ENCODE measurements at places on chromosomes 2 and 18.

GRCh38 chr18:30917651-30918050 lies 124.9 kb downstream of the DSC3 start:
- no peaks in the 10 kb centered on the region for H3K4me1 ChIP-seq
- no peak overlapping the region for H3K4me3 ChIP-seq
- H3K27ac ChIP-seq: no peak overlapping the region

DNA sequence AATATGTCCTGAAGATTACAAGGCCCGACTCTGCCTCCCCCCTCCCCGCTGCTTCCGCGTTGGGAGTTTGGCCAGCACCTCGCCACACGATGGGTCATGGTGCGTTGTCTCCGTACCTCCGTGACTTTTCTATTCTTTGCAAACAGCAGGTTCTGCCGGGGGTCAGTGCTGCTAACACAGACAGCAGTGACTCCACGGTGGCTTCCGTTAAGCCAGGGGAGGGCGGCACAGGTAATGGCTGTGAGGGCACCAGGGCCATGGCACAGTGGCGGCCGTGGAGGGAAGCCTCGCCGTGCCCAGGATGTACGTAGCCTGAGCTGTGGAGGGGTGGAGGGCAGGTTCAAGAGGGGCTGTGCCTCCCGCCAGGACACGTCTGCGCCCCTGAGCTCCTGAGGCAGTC lies 115.5 kb downstream of the NFATC1 start:
- H3K4me1 ChIP-seq: peaks cover 27% of the 10 kb centered on the region
- no peak overlapping the region for H3K27ac ChIP-seq
- DNase-seq: peak; percentile 18
- H3K4me3 ChIP-seq: no peak overlapping the region
- H3K36me3 ChIP-seq: no peaks in the 10 kb centered on the region
- no peaks in the 10 kb centered on the region for H3K27me3 ChIP-seq

DNA sequence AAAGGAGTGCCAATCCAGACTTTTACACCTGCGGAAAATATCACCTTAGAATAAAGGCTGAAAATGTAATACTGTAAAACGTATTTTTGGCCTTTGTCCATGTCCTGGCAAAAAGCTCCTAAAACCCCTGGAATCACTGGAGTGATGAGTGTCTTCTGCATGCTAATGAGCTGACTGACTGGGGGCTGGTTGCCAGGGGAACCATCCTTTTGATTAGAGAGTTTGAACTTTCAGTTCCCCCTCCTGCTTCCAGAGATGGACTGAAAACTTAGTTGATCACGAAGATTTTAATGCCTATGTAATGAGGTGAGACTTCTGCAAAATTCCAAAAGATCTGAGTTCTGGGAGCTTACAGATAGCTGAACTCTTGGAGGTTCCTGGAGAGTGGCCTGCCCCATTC lies 20.5 kb downstream of the PUM2 start:
- DNase-seq: no peak
- H3K27me3 ChIP-seq: no peaks in the 10 kb centered on the region
- H3K27ac ChIP-seq: no peak overlapping the region
- H3K4me1 ChIP-seq: peaks cover 39% of the 10 kb centered on the region
- no peaks in the 10 kb centered on the region for H3K36me3 ChIP-seq
- H3K4me3 ChIP-seq: no peak overlapping the region

DNA sequence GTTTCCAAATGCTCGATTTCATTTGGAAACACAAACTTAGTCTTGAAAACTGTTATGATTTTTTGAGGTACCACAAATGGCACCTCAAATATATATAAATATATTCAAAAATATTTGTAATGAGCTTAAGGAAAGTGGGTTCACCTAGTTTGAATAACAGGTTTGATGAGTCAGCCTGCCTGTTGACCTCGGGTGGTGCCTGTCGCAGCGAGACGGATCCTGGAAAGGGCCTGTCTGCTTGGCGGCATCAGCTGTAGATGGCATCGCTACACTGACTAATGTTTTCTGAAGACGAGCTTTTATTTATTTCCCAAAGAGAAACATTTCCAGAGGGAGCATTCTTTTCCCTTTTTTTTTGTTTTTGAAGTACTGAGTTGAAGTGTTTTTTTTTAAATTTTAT lies 6.9 kb downstream of the ALLC start:
- H3K27me3 ChIP-seq: no peaks in the 10 kb centered on the region
- no peak overlapping the region for H3K4me3 ChIP-seq
- no peaks in the 10 kb centered on the region for H3K36me3 ChIP-seq
- no peak overlapping the region for H3K27ac ChIP-seq

- H3K27ac ChIP-seq: no peak overlapping the region
- H3K36me3 ChIP-seq: no peaks in the 10 kb centered on the region
- no peak overlapping the region for H3K4me3 ChIP-seq
- DNase-seq: no peak
- H3K27me3 ChIP-seq: no peaks in the 10 kb centered on the region
These were observed 396.1 kb upstream of the RAB12 start for GRCh38 chr18:8212896-8213780.

- no peaks in the 10 kb centered on the region for H3K27me3 ChIP-seq
- no peak overlapping the region for H3K27ac ChIP-seq
- no peak overlapping the region for H3K4me3 ChIP-seq
- no peaks in the 10 kb centered on the region for H3K36me3 ChIP-seq
- no peaks in the 10 kb centered on the region for H3K4me1 ChIP-seq
These were observed 61.9 kb upstream of the RND3 start for GRCh38 chr2:150549381-150549780.

- H3K36me3 ChIP-seq: peaks cover 24% of the 10 kb centered on the region
- no peaks in the 10 kb centered on the region for H3K4me1 ChIP-seq
- H3K4me3 ChIP-seq: peak overlapping the region; percentile 21
- DNase-seq: no peak
- no peaks in the 10 kb centered on the region for H3K27me3 ChIP-seq
- peak overlapping the region; percentile 89 for H3K27ac ChIP-seq
These were observed 21.8 kb downstream of the NDUFB3 start for GRCh38 chr2:201093573-201093972.

DNA sequence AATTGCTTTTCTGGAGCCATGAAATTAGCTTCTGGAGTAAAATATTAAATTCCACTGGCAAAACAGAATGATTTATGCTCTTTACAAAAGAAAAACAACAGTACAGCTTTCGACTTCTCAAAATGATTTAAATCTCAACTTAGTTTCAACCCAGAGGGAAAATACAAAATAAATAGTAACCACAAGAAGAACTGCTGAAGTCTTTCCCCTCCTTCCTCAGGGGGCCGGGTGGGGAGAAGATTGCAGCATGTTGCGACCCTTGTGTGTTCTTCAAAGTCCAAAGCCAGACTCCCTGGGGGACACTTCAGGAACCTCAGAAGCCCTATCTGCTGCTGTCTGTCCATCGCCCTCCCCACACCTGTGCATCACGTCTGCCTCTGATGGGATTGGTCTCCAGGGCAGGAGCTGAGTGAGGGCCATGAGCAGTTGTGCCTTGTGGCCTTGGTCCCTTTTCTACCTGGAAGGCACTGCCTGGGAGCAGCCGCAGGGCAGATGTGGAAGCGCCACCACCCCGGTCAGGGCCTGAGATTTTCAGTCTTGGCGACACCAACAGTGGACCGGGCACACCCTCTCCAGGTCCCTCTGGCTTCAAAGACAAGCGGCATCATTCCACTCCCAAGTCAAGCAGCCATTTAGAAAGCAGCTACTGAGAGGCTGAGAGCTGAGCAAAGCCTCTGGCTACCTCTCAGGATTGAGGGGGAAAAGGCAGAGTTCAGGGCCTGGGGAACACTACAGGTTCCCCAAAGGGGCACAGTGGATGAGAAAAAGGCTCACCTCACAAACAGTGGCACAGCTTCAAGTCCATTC lies 210.1 kb upstream of the RAB6C start:
- no peak overlapping the region for H3K27ac ChIP-seq
- DNase-seq: no peak
- no peaks in the 10 kb centered on the region for H3K36me3 ChIP-seq
- no peaks in the 10 kb centered on the region for H3K27me3 ChIP-seq

DNA sequence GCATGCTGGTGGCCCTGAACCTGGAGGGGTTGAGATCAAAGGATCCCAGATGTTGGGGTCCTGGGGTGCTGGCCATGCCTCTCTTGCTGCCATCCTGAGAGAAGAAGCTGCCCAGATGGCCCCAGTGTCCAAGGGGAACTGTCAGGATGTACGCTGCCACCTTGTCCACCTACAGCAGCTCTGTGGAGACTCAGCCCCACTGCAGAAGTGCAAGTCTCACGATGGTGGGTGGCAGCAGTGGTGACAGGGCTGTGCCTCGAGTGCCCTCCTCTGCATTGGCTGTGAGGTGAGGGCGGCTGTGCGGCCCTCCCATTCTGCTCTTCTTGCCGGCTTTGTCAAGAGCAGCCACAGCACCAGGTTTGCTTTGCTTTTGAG lies 24.7 kb downstream of the ODC1 start:
- no peak overlapping the region for H3K4me3 ChIP-seq
- DNase-seq: no peak
- no peaks in the 10 kb centered on the region for H3K27me3 ChIP-seq
- H3K27ac ChIP-seq: no peak overlapping the region
- peaks cover 91% of the 10 kb centered on the region for H3K36me3 ChIP-seq

DNA sequence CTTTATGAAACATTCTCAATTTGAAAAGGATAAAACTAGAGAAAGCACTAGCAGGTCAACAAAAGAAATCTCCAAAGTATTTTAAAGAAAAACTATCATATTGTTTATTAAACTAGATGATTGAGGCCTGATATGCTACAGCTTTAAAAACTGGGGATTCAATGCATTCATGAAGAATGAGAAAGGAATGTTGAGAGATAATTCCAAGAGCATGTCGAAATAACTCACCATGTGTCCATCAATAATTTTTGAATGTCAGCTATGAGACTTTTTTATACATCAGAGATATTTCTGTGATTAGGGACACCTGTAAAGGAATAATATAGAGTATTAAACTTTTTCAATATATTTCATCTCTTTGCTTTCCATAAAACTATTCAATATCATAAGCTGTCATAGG lies 376.9 kb upstream of the REG3G start:
- DNase-seq: no peak
- H3K36me3 ChIP-seq: no peaks in the 10 kb centered on the region
- no peak overlapping the region for H3K27ac ChIP-seq

GRCh38 chr2:136444323-136444722 lies 321.0 kb upstream of the THSD7B start:
- H3K27me3 ChIP-seq: no peaks in the 10 kb centered on the region
- H3K4me3 ChIP-seq: no peak overlapping the region
- no peak for DNase-seq
- no peaks in the 10 kb centered on the region for H3K36me3 ChIP-seq
- H3K4me1 ChIP-seq: no peaks in the 10 kb centered on the region
- H3K27ac ChIP-seq: no peak overlapping the region

DNA sequence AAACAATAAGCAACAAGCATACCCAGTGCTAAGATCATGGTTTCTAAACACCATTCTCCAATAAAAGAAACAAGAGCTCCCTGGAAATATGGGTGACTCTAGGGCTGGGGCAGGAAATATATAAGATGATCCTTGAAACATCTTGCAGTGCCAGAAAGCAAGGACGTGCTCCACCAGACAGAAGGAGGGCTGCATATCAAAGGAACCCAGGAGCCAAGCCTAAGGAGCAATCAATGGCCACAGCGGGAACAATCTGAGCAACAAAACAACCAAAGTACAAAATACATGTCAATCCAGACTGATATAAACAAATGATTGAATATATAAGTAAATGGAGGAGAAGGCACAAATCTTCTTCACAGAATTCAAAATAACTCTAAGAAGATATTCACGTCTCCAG lies 10.1 kb downstream of the SPIRE1 start:
- peaks cover 4% of the 10 kb centered on the region for H3K36me3 ChIP-seq
- DNase-seq: no peak
- H3K27me3 ChIP-seq: no peaks in the 10 kb centered on the region

- peak overlapping the region; percentile 66 for H3K27ac ChIP-seq
- H3K4me1 ChIP-seq: peaks cover 30% of the 10 kb centered on the region
- H3K4me3 ChIP-seq: no peak overlapping the region
- no peaks in the 10 kb centered on the region for H3K27me3 ChIP-seq
- no peaks in the 10 kb centered on the region for H3K36me3 ChIP-seq
These were observed 97.3 kb downstream of the FMNL2 start for GRCh38 chr2:152432206-152432653.

DNA sequence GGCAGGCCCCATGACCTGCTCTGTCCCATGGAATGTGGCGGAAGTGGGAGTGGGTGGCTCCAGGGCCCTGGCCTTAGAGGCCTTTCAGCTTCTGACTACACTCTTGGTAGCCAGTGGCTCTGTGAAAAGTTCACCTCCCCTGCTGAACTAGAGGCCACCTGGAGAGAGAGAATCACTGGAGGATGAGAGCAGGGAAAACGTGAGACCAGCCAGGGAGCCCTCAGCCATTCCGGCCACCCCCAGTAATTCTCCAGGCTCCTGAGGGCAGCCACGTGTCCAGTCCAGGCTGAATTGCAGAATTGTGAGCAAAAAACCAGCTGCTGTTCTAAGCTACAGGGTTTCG lies 10.5 kb downstream of the COLEC12 start:
- DNase-seq: no peak
- H3K4me3 ChIP-seq: no peak overlapping the region

- H3K27me3 ChIP-seq: no peaks in the 10 kb centered on the region
- no peak overlapping the region for H3K27ac ChIP-seq
- no peak overlapping the region for H3K4me3 ChIP-seq
- no peaks in the 10 kb centered on the region for H3K4me1 ChIP-seq
These were observed 382.7 kb upstream of the KLHL29 start for GRCh38 chr2:23002234-23002633.

- H3K4me1 ChIP-seq: no peaks in the 10 kb centered on the region
- no peak overlapping the region for H3K4me3 ChIP-seq
- H3K36me3 ChIP-seq: no peaks in the 10 kb centered on the region
- H3K27me3 ChIP-seq: peaks cover 4% of the 10 kb centered on the region
These were observed 36.3 kb downstream of the MRO start for GRCh38 chr18:50783553-50783952.
